ENCODE measurements at places on chromosomes 6 and 20.
A peak's percentile ranks its signal among the peaks of the same experiment; 100 is the strongest.

- no peak for DNase-seq
Measured at GRCh38 chr6:17442196-17442595, 48.8 kb downstream of the CAP2 start.

DNA sequence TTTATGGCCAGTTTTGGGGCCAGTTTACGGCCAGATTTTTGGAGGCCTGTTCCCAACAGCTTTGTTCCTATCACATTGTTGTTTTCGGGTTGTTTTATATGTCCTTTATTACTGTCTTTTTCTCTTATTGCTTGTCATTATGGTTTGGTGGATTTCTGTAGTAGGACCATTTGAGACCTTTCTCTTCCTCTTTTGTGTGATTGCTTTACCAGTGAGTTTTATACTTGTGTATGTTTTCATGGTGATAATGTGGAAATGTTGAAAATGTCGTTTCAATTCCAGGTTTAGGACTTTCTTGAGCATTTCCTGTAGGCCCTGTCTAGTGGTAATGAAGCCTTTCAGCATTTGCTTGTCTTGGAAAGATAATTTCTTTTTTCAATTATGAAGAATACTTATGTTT is 17.8 kb downstream of the HLA-B start:
- no peak for DNase-seq

DNA sequence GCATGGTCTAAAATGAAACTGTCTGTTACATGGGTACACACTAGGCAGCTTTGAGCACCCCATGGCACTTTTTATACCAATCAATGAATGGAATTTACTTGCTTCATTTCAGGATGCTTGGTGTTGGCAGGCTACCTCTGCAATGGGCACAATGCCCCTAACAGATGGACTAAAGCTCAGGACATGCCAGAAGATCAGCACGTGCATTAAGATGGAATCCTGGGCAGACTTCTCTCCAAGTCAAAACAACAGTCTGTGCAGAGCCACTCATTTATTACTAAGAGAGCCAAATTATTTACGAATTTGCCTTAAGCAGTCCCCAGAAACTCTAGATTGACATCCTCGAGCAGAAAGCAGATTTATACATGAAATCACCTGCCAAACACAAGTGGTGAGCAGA is 55.8 kb upstream of the SCML4 start:
- DNase-seq: no peak

DNA sequence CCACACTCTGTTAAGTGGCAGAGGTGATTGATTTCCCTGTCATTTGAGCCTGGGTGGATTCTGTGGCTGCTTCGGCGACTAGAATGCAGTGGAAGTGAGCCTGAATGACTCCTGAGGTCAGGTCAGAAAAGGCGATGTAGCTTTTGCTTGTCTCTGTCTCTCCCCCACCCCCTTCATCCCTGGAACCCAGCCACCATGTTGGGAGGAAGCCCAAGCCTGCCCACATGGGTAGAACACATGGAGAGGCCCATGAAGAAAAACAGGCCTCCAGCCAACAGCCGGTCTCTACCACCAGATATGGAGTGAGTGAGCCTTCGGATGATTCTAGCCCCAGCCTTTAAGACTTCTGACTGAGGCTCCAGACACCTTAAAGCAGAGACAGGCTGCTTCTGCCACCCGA is 181.0 kb downstream of the TFAP2C start:
- no peak for DNase-seq

DNA sequence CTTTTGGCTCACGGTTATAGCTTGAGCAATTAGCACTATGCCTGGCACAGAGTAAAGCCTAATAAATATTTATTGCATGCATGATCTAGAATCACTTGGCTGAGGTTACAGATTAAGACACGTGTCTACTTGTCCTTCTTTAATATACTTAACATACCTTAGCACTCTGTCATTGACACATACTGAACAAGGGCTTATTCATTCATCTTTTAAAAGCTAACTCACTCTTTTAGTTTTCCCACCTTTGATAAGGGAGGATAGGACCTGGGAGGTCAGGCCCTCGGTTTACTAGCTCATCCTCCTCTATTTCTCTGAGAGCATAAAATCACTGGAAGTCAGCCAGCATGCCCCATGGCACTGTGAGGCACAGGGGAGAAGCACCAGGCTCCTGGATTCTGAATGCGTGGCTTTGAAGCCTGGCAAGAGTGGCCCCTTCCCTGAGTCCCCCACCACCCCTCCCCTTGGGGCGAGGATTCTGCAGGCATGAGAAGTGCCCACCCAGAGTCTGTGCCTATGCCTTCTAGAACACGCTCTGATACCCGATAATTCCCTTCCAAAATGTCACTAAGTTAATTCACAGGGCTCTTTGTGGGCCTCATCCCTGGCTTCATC is 11.2 kb downstream of the ZCCHC3 start:
- no peak for DNase-seq

- no peak for DNase-seq
Measured at GRCh38 chr20:42214074-42214473, 595.9 kb upstream of the CHD6 start.

GRCh38 chr6:123641497-123641896 is 4.7 kb upstream of the TRDN start:
- no peak for DNase-seq

DNA sequence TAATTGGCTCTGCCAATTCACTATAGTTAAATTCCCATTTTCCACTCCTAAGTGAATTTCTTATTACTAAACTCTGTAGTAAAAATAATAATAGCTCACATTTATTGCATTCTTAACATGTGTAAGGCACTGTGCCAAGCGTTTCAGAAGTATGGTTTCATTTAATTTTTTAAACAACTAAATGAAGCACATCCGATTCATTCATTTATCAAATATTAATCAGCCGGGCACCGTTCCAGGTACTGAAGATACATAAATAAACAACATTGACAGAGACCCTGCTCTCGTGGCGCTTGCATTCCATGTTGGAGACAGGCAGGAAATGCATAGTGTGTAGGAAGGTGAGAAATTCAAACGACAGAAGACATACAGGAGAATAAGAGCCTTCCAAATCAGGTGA is 423.2 kb upstream of the JARID2 start:
- DNase-seq: no peak

DNA sequence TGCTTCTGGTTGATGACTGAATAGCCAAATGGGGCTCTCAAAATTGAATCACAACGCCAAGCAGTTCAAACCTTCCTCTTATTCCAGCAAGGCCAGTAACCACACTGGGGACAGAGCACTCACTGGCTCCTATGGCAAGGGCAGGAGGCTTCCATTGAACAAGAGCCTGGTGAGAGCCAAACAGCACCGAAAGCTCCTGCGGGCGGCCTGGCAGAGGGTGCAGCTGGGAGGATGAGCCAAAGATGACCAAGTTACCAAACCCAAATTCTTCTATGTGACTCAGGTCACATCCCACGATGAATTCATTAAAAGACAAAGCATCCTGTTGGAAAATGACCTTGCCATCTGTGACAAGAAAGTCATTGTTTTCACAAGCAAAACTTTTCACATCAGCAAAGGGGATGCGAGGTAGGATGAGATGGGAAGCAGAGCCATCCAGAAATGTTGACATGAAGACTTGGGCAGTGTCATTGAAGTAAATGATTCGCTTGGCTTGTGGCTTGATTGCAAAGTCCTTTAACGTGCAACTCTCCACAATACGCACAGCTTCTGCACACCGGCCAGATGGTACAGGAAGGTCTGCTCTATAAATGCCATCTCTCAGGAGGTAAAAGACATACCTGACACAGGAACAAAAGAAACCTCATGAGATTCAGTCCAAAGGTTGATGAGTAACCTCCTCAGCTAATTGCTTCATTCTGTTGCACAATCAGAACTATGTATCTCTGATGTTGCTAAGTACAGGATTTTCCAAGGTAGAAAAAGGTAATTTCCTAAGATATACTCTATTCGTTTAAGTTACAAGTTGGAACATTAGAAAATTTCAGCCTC is 36.3 kb downstream of the ROS1 start:
- DNase-seq: peak; percentile 36

DNA sequence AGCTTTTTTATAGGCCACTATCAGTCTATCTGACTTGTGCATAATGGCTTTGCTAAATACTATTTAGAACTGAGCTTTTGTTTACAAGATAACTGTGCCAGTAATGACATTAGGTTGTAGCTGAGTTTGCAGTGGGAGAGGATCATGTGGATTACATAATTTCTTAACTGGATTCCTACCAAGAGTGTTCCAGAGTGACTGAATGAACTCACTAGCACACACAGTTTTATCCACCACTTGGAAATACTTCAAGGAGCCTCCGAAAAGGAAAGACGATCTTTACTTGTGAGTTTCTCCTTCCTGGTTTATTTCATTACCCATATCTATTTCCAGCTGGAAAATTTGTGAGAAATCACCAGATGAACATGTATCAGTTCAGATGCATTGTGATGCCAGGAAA is 10.9 kb upstream of the SYNE1 start:
- no peak for DNase-seq

GRCh38 chr6:137272403-137272802 is 53.2 kb upstream of the IFNGR1 start:
- no peak for DNase-seq

DNA sequence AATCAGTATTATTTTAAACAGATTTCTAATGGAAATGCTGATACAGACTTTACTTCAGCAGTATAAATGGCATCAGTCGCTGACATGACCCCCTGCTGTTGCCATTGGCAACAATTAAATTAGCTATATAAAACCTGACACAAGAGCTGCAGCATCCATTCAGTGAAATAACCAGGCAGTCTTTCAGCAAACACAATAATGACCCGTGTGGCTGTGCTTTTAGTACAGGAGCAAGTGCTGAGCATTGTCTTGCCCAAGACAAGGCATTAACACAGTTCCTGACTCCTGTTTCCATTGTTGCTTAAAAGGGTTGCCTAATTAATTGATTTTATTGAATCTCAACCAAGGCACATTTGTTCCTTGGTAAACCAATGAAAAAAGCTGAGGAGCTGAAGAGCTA is 382.1 kb downstream of the HACE1 start:
- DNase-seq: no peak

DNA sequence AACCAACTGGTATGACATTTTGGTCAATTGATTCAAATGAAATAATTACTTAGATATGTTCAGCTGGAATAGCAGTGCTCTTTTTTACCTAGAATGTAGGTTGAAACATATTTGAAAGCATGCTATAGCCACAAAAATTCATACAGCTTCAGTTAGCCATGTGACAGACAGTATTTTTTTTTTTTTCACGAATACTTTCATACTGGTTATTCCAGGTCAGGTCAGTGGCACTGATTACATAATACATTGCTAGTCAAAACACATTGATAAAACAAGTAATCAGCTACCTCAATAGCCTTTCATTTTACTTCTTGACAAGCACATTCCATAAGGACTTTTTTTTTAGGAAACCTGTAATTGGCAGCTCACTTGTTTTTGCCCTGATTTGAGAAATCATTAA is 222.6 kb downstream of the EYA4 start:
- DNase-seq: no peak

DNA sequence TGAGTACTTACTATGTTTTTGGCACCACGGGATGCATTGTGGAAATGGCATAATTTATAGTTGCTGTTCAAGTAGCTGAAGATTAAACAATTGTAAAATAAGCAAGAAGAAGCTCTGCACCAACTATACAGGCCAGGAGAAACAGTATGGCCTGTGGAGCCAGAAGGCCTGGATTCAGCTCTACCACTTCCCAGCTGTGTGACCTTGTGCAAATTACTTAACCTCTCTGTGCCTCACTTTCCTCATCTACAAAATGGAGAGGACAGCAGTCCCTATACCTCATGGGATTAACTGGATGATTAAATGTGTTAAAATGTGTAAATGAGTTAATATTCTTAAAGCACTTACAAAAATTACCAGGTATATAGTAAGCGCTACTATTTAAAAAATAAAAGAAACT is 49.1 kb downstream of the CNKSR3 start:
- no peak for DNase-seq

GRCh38 chr20:4490606-4491280 is 231.0 kb upstream of the PRND start:
- DNase-seq: no peak

DNA sequence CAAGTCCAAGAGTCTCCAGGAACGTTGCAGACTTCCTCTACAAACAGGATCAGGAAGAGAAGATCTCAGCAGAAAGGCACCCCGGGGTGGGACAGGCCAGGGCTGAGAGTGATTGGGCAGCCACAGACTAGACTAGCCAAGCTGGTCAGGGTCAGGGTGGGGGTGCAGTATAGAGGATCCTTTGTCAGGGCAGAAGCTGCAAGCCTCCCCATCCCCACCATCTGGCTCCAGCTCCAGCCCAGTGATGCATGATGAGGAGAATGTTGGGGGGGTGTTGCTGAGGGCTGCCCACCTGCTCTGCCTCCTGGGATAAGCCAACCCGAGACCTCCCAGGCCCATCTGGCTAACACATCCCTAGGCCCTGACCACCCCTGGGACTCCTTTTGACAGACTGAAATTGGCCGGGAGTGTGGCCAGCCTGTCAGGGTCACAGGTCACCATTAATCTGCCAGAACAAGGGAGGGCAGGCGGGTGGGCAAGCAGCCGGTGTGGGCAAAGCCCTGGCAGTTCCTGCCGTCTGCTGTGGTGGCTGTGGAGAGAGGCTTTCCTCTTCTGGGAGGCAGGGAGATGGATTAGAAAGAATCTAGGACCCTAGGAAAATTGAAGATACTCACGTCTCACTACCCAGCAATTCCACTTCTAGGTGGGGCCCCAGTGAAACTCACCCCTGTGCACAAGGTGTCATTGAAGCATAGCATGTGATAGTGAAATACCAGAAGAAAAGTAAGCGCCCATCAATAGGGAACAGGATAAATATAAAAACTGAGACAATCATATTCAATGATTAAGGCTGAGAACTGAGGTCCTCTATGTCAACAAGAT is 22.1 kb upstream of the SNTA1 start:
- DNase-seq: no peak

- peak; percentile 56 for DNase-seq
Measured at GRCh38 chr6:45970326-45970725, 45.3 kb downstream of the CLIC5 start.

DNA sequence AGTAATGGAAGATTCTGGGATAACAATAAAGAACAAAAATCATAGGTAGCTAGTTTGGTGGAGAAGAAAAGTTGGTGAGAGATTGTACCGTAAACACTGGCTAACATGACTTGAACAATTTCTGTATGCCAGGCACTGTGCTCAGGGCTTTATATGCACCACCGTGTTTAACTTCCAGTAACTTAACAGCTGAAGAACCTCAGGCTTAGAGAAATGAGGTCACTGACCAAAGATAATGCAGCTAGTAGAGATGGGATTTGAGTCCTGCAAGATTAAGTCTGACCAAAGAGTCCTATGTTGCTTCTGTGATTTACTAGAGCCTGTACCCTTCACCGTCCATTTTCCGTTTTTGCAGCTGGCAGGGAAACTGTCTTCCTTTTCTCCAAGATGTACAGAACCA is 2.7 kb downstream of the CSTF1 start:
- DNase-seq: no peak

Measured in colonic mucosa (tissue), 4 donors.